KBM-7 (cell line): ENCODE measurements at places on chromosomes 11 and 22.

- peak; percentile 32 for DNase-seq
Observed at GRCh38 chr11:127074151-127074761, 73.7 kb upstream of the KIRREL3 start.

- no peak for DNase-seq
Observed at GRCh38 chr22:27213294-27213693, 555.9 kb downstream of the MIAT start.

DNA sequence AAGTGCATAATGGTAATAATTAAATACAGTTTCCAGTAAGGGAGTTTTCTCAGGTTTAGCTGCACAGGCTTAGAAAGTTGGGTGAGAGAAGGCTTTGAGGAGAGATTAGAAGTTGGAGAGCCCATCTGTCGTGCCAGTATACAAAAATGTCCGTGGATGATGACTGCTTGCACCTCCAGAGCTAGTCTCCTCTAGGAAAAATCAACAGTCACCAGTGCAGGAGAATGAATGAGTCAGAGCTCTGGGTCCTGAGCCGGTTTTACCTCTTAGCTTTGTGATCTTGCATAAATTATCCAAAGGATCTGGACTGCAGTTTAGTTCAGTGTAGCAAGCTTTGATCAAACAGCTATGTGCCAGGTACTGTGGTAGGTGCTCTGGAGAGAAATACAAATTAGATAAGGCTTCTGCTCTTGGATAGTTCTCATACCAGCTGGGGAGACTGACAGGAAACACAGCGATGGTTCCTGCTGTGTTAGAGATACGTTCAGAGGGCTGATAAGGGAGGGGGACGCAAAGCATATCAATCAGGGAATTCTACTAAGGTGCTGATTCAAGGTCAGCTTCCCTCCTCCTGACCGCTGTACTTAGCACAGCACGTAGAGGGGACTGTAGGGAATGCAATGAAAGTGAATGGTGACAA is 125.9 kb downstream of the TEAD1 start:
- no peak for DNase-seq

GRCh38 chr11:4050138-4050537 is 44.5 kb upstream of the RRM1 start:
- DNase-seq: no peak

GRCh38 chr11:85742873-85743275 is 56.9 kb upstream of the CCDC89 start:
- no peak for DNase-seq

- no peak for DNase-seq
Observed at GRCh38 chr11:12523180-12523924, 146.0 kb downstream of the PARVA start.

DNA sequence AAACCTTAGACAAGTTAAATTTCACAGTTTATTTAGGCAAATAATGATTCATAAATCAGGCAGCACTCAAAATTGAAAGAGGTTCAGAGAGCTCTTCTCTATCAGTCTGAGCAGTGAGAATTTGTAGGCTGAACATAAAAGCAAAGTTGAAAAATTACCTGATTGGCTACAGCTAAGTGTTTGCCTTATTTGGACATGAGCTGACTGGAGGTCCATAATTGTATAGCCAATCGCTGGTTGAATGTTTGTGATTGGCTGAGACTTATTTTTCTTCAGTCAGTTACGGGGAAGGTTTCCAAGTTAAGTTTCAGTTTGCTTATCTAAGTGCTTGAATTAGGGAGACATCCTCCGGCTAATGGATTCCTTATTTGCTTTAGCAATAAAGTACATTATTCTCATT is 527.5 kb downstream of the CNTN5 start:
- DNase-seq: no peak

GRCh38 chr11:100674212-100674611 is 12.9 kb upstream of the ARHGAP42 start:
- DNase-seq: no peak

DNA sequence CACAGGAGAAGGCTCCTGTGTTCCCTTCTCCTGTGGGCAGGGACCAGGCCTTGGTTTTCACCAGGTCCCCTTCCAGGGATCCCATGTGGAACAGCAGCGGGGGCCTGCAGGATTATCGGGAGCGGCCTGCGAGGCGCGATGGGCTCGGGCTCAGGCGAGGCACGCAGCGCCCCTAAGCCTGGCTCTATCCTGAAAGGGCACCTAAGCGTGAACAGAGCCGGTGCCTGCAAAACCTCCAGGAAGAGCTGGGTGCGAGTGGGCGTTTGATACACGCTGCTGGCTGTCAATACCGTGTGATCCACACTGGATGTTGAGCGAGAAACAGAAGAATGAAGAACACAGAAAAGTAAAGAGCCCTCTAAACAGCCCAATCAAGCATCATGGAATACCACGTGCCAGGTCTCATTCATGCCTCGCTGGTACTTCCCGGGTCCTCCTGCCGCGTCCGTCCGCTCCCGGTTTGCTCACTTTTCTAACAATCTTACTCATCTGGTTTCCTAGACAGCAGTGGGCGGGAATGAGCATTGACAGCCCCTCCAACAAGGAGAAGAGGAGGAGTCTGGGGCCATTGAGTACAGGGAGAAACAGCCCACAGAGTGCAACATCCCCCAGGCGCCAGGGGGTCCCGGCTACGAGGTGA is 12.5 kb downstream of the OSBPL5 start:
- DNase-seq: no peak

GRCh38 chr11:118281284-118281683 is 17.2 kb upstream of the MPZL2 start:
- no peak for DNase-seq

DNA sequence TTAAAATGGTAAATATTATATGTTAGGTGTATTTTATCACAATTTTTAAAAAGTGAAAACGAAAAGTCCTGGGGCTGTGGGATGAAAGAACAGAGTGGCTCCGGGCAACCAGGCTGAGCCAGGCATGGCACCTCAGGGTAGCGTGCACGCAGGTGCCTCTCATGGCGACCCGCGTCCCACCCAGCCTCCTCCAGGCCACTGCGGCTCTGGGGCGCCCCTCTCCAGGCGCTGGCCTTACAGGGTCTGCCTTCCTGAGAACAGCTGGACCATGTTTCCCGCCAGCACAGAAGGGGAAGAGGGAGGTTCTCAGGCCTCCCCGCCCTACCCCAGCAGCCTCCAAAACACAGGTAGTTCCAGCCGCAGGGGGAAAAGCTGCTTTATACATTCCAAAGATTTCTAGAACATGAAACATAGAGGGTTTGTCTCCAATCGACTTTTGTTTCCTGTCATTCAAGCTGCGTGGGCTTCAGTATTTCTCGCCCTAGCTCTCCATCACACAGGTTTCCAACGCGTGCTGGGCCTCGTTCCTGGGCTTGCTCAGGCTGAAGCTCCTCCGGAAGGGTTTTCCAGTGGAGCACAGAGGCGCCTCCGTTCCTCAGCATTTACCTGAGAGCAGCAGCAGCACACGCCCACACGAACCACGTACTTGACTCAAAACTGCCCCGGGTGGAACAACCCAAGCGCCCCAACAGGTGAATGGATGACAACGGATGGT is 10.5 kb downstream of the EHD1 start:
- no peak for DNase-seq

DNA sequence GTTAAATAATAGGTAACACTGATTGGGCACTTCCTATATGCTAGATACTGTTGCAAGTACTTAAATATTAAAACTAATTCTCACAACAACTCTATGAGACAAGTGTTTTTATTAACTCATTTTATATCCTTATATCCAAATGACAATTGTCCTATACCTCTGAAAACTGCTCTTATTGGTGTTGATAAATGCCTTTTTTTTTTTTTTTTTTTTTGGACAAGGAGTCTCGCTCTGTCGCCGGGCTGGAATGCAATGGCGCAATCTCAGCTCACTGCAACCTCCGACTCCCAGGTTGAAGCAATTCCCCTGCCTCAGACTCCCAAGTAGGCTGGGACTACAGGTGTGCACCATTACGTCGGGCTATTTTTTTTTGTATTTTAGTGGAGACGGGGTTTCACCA is 41.6 kb downstream of the MRTFA start:
- no peak for DNase-seq

- no peak for DNase-seq
Observed at GRCh38 chr11:288478-289397, at the start of gene PGGHG. TSS of gene PGGHG (plus strand) at chr11:289126. CDS start at chr11:289817, 691 bp downstream.

- no peak for DNase-seq
Observed at GRCh38 chr11:13503393-13503792, 7.6 kb upstream of the PTH start.

DNA sequence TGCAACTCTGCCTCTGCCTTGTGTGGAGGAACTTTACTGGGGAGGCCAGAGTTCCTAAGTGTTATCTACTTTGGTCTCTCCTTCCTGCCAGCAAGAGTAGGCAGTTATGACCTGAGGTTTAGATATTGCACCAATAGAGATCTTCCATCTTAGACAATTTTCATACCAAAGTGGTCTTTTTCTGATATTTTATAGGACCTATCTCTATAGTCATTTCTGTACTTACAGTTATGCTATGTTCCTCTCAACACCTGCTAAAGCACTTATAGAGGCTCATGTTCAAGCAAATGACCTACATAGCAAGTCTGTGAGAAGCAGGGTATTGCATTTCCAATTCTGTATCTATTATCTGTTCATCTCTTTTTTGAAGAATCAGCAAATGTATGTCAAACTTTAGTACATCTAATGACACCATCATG is 80.8 kb downstream of the HORMAD2 start:
- no peak for DNase-seq

GRCh38 chr11:123559523-123559955 is 94.9 kb downstream of the SCN3B start:
- DNase-seq: no peak

GRCh38 chr11:17772704-17773600 is 38.4 kb downstream of the KCNC1 start:
- no peak for DNase-seq

- DNase-seq: no peak
Observed at GRCh38 chr11:83115551-83115950, 41.4 kb upstream of the PCF11 start.

GRCh38 chr11:59814021-59814420 is 3.4 kb upstream of the MRPL16 start:
- DNase-seq: no peak
